Kidney (tissue), 22 donors: ENCODE measurements at places on chromosomes 7 and 10. TPM values are rescaled to one million over a fixed set of nuclear protein-coding genes. Genes with fewer than 3 reads are reported as not detected.

DNA sequence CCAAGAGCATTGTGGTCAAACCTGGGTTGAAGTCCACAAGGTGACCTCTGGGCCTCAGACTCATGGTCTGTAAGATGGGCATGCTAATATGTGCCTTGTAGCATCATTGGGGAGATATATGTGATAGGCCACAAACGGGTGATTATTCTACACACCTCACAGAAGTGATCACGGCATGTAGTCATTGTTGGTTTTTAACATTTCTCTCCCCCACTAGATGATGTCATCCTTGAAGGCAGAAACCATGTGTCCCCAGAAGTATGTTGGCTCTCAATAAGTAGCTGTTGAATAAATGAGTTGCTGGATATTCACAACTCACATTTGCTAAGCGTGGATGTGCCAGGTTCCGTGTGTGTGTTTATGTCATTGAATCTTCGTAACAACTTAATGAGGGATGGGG is 42.4 kb downstream of the GATA3 start:
- no peaks in the 10 kb centered on the region for H3K27me3 ChIP-seq
- H3K36me3 ChIP-seq: no peaks in the 10 kb centered on the region
- no peak for DNase-seq
- H3K4me3 ChIP-seq: no peak overlapping the region
- no peak overlapping the region for H3K27ac ChIP-seq

DNA sequence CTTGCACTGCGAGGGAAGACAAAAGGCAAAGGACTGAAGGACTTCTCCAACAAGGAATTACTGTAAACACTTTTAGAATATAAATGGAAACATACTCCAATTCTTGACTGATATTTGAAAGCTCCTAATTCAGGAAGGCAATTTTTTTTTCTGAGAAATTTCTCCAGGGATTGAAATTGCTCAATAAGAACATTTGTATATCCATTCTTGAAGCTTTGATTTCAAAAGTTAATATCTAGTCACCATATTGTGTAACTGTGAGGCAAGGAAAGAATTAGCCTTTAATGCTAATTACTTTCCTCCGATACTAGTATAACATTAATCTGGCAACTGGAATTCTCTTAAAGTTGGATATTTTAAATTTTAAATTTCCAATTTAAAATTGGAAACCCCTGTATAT is 188.4 kb upstream of the COL1A2 start:
- no peaks in the 10 kb centered on the region for H3K4me1 ChIP-seq
- H3K36me3 ChIP-seq: no peaks in the 10 kb centered on the region
- no peak overlapping the region for H3K27ac ChIP-seq
- no peak for DNase-seq
- H3K27me3 ChIP-seq: no peaks in the 10 kb centered on the region

DNA sequence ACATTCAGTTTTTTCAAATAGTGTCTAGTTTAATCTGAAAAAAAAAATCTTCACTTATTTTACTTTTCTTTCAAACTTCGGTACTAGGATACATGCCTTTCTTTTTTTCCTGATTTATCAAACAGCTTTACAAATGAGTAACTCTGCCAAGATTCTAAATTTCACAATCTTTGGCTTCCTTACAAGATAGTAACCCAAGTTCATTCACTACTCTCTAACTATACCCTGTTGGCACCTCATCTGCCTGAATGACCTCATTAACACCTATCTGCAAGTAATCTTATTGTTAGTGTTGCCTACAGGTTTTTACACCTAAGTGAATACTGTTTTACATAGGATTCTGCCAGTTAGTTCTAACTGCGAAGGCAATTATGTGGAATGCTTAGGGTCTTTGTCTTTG is 159.8 kb downstream of the FOXP2 start:
- no peak overlapping the region for H3K4me3 ChIP-seq
- H3K27ac ChIP-seq: no peak overlapping the region
- no peaks in the 10 kb centered on the region for H3K36me3 ChIP-seq
- H3K4me1 ChIP-seq: no peaks in the 10 kb centered on the region
- no peak for DNase-seq

DNA sequence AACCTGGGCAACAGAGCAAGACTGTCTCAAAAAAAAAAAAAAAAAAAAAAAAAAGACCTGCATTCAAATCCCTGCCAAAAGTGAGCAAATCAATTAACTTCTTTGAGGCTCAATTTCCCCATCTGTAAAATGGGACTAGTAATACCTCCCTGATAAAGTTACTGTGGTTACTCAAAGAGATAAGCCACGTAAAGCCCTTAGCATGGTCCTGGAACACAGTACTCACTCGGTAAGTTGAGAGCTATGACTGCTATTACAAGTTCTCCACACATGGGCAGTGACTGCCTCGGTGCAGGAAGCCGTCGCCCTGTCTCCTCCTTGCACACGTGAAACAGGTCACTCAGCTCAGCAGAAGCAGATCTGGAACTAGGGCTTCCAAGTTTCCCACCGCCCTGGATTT is 37.9 kb downstream of the DDIT4 start:
- H3K4me3 ChIP-seq: no peak overlapping the region
- peaks cover 19% of the 10 kb centered on the region for H3K4me1 ChIP-seq
- no peak overlapping the region for H3K27ac ChIP-seq
- no peaks in the 10 kb centered on the region for H3K36me3 ChIP-seq
- no peaks in the 10 kb centered on the region for H3K27me3 ChIP-seq

- no peaks in the 10 kb centered on the region for H3K4me1 ChIP-seq
- H3K27ac ChIP-seq: no peak overlapping the region
- H3K36me3 ChIP-seq: no peaks in the 10 kb centered on the region
- no peak for DNase-seq
- H3K4me3 ChIP-seq: no peak overlapping the region
These were observed 159.4 kb upstream of the BMPER start for GRCh38 chr7:33745934-33746333.

DNA sequence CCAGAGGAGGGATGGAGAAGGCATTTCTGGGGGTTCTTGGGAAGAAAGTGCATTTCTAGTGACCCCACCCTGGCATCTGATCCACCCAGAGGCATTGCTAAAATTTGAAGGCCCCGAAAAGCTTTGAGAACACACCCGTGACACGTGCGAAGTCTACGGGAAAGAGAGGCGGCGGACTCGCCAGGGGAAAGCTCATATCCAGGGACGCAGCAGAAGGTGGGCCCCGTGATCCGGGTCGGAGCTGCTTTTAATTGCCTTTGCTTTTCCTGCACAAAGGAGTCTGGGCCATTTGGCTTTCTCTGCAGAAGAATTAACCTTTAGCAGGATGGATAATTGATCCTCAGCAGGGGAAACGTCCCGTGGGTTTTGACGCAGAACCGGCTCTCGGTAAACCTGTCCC is 50.3 kb downstream of the CARD11 start:
- no peaks in the 10 kb centered on the region for H3K27me3 ChIP-seq
- H3K4me3 ChIP-seq: no peak overlapping the region
- H3K36me3 ChIP-seq: no peaks in the 10 kb centered on the region
- DNase-seq: peak; percentile 60
- H3K27ac ChIP-seq: no peak overlapping the region
- H3K4me1 ChIP-seq: no peaks in the 10 kb centered on the region

- no peak overlapping the region for H3K4me3 ChIP-seq
- H3K36me3 ChIP-seq: no peaks in the 10 kb centered on the region
- no peaks in the 10 kb centered on the region for H3K4me1 ChIP-seq
These were observed 395.7 kb upstream of the FOXK1 start for GRCh38 chr7:4286351-4286750.

Gene IFT22
- 42.5 TPM for total RNA-seq

GRCh38 chr10:71720288-71720687 is 710 bp upstream of the C10orf105 start:
- H3K36me3 ChIP-seq: no peaks in the 10 kb centered on the region
- DNase-seq: no peak
- no peak overlapping the region for H3K27ac ChIP-seq
- H3K4me3 ChIP-seq: no peak overlapping the region
- H3K27me3 ChIP-seq: no peaks in the 10 kb centered on the region

GRCh38 chr10:506451-507354 is 182.8 kb downstream of the DIP2C start:
- H3K4me3 ChIP-seq: no peak overlapping the region
- H3K27me3 ChIP-seq: no peaks in the 10 kb centered on the region
- DNase-seq: no peak
- H3K27ac ChIP-seq: no peak overlapping the region
- H3K36me3 ChIP-seq: no peaks in the 10 kb centered on the region

GRCh38 chr7:138603549-138604318 is 97.4 kb downstream of the SVOPL start:
- no peaks in the 10 kb centered on the region for H3K36me3 ChIP-seq
- H3K27me3 ChIP-seq: no peaks in the 10 kb centered on the region
- H3K4me1 ChIP-seq: no peaks in the 10 kb centered on the region
- no peak overlapping the region for H3K27ac ChIP-seq

GRCh38 chr7:148031811-148032210 is 558.8 kb upstream of the C7orf33 start:
- no peaks in the 10 kb centered on the region for H3K36me3 ChIP-seq
- no peaks in the 10 kb centered on the region for H3K4me1 ChIP-seq
- DNase-seq: peak; percentile 15
- no peaks in the 10 kb centered on the region for H3K27me3 ChIP-seq
- no peak overlapping the region for H3K4me3 ChIP-seq

DNA sequence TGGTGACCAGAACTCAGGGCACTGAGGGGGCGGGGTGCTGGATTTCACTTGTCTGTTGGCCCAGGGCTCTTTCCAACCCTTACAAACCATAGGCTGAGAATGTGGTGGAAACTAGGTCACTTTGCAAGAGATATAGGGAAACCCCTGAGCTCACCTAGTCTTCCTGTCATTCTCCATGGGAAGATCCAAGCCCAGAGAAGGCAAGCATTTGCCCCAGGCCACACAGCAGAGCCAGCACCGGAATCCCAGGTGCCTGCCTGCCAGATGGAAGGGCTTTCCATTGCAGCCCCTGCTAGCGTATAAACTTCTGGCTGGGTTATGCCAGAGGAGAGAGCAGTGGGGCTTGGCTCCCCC is 427 bp downstream of the PYROXD2 start:
- H3K4me3 ChIP-seq: peak overlapping the region; percentile 83
- H3K27me3 ChIP-seq: no peaks in the 10 kb centered on the region
- DNase-seq: no peak
- H3K4me1 ChIP-seq: peaks cover 11% of the 10 kb centered on the region

DNA sequence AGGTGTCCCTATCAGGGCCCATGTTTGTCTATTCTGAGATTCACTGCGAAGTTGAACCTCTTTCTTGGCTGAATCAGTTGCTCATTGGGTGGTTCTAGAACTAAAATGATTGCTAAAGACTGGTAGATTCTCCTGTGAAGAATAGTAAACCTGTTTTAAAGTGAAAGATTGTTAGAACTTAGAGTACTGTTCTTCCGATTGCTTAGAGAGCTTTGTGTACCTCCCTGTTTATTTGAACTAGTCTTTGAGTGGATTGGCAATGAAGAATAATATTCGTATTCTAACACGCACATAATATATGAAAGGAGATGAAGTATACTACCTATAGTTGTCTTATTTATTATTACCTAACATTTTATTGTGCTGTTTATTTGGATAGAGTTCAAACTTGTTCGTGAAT is 124.8 kb upstream of the RPA3 start:
- no peaks in the 10 kb centered on the region for H3K36me3 ChIP-seq
- DNase-seq: no peak
- H3K27ac ChIP-seq: no peak overlapping the region
- H3K4me3 ChIP-seq: no peak overlapping the region
- H3K27me3 ChIP-seq: no peaks in the 10 kb centered on the region

- H3K4me1 ChIP-seq: no peaks in the 10 kb centered on the region
- no peaks in the 10 kb centered on the region for H3K36me3 ChIP-seq
- no peak for DNase-seq
- no peak overlapping the region for H3K27ac ChIP-seq
These were observed 456.5 kb downstream of the GATA3 start for GRCh38 chr10:8511026-8511425.

Gene GIMAP2
- 19.5 TPM for total RNA-seq
